ENCODE measurements at places on chromosomes 4 and X. TPM values are rescaled to one million over a fixed set of nuclear protein-coding genes. Genes with fewer than 3 reads are reported as not detected.
A peak's percentile ranks its signal among the peaks of the same experiment; 100 is the strongest.

The CXCR3 gene
- total RNA-seq, result not detected

The SSX2 gene
- total RNA-seq, result 52.2 TPM

The ADGRG4 gene
- total RNA-seq, result not detected

DNA sequence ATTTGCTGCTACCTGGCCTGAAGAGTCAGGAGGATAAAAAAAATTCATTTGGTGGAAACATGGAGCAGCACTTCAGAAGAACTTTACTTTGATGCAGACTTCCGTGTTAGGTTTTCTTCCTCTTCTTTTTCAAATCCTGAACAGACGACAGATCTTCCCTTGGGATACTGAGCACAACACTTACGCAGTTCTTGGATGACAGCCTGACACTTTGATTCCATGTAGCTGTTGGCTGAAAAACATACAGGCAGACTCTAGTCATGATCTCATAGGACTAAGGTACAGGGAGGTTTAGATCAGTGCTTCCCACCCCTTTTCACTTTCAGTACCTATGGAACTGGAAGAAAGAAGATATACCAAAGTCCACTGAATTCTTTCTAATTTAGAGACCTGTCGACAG lies 9.2 kb downstream of the CMC4 start:
- no peak overlapping the region for H3K4me3 ChIP-seq
- no peak for DNase-seq
- H3K27me3 ChIP-seq, result no peaks in the 10 kb centered on the region
- H3K27ac ChIP-seq, result no peak overlapping the region

The ZNF41 gene
- total RNA-seq, result 1.8 TPM

DNA sequence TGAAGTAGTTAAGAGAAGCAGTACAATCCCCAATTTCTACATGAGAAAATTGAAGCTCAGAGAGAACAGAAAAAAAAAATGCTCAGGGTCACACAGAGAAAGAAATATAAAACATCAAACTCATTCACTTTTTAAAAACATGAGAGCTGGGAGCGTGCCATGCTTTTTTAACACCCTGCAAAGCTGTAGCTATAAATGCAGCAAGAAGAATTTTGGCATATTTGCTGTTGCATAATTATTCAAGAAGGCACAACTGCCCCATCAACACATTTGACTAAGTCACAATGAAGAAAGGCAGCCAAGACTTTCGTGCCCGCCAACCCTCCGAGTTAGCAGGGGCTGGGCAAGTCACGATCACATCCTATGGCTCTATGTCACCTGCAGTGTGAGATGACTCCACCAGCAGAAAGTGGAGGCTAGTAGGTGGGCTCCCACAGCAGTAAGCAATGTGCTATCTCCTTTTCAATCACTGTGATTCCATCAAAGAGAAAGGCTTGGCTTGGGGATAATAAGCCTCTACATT lies 214.8 kb downstream of the DHX15 start:
- H3K27me3 ChIP-seq, result peaks cover 18% of the 10 kb centered on the region
- no peaks in the 10 kb centered on the region for H3K4me1 ChIP-seq
- DNase-seq, result no peak
- no peaks in the 10 kb centered on the region for H3K36me3 ChIP-seq
- H3K27ac ChIP-seq, result no peak overlapping the region
- H3K4me3 ChIP-seq, result no peak overlapping the region

DNA sequence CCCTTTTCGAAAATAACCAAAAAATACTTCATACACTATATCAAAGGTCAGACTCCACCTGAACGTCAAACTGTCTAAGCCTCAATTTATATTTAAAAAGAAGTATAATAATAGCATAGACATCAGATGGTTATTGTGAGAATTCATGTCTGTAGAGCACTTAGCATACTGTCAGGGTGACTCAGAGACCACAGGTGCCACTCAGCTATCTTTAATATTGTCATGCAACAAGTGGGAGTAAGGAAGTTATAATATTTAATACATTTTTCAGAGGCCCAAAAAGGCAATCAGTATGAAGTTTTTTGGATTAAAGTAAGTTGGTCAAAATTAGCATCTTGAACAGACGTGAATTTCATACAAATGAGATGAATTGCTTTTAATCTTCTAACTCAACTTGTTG lies 93.3 kb downstream of the PHOX2B start:
- peaks cover 16% of the 10 kb centered on the region for H3K36me3 ChIP-seq
- peak overlapping the region; percentile 56 for H3K27ac ChIP-seq
- H3K27me3 ChIP-seq, result no peaks in the 10 kb centered on the region
- no peak for DNase-seq
- H3K4me3 ChIP-seq, result no peak overlapping the region
